Breast epithelium (tissue), 4 donors: ENCODE measurements at places on chromosomes 6 and 20. TPM values are rescaled to one million over a fixed set of nuclear protein-coding genes. Genes with fewer than 3 reads are reported as not detected.

GRCh38 chr6:161226009-161226964 lies 47.6 kb downstream of the AGPAT4 start:
- no peaks in the 10 kb centered on the region for H3K27me3 ChIP-seq
- H3K27ac ChIP-seq, result peak overlapping the region; percentile 20
- H3K4me3 ChIP-seq, result no peak overlapping the region
- H3K4me1 ChIP-seq, result no peaks in the 10 kb centered on the region
- DNase-seq, result no peak

DNA sequence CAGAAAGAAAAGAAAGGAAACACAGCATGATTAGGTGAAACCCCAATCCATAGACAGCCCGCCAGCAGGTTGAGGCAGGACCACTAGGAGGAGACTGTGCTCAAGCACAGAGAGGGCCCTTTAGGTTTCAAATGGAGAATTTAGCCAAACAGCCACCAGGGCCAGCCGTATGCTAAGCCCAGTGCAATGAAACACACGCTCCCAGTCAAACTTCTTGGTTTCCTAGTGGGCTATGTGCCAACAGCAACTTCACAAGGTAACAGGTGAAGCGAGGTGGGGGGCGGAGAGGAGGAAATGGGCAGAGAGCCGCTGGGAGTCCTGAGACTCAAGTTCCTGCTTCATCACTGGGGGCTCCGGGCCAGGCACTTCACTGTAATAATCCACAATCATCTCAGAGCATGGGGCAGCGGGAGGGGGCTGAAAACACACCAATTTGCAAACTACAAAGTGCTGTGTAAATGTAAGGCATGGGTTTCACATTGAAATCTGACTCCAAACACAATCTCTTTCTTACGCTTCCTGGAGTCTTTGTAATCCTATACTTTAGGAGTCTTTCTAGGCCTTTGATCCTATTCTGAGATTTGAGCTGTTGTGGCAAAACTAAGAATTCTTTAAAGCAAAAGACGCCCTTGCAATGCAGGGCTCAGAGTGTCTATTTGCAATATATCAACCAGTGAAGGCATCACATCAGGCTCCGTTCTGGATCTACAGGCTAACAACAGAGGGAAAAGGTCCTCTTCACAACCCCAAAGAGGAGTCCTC lies 117.3 kb downstream of the OPRM1 start:
- peak overlapping the region; percentile 56 for H3K27ac ChIP-seq
- H3K4me1 ChIP-seq, result no peaks in the 10 kb centered on the region
- H3K4me3 ChIP-seq, result no peak overlapping the region
- no peaks in the 10 kb centered on the region for H3K27me3 ChIP-seq
- peak; percentile 58 for DNase-seq
- H3K36me3 ChIP-seq, result no peaks in the 10 kb centered on the region

GRCh38 chr6:1254326-1254725 lies 57.6 kb upstream of the FOXQ1 start:
- H3K36me3 ChIP-seq, result no peaks in the 10 kb centered on the region
- H3K27me3 ChIP-seq, result no peaks in the 10 kb centered on the region
- H3K4me3 ChIP-seq, result no peak overlapping the region

- no peak for DNase-seq
- H3K27me3 ChIP-seq, result no peaks in the 10 kb centered on the region
- H3K4me1 ChIP-seq, result peaks cover 5% of the 10 kb centered on the region
- peak overlapping the region; percentile 81 for H3K4me3 ChIP-seq
- H3K36me3 ChIP-seq, result no peaks in the 10 kb centered on the region
Measured at GRCh38 chr6:145815309-145816274, 997 bp upstream of the FBXO30 start.

- H3K27me3 ChIP-seq, result no peaks in the 10 kb centered on the region
- H3K27ac ChIP-seq, result peak overlapping the region; percentile 73
- no peaks in the 10 kb centered on the region for H3K36me3 ChIP-seq
- H3K4me1 ChIP-seq, result peaks cover 14% of the 10 kb centered on the region
- no peak for DNase-seq
Measured at GRCh38 chr6:53441035-53441493, 92.3 kb upstream of the ELOVL5 start.

DNA sequence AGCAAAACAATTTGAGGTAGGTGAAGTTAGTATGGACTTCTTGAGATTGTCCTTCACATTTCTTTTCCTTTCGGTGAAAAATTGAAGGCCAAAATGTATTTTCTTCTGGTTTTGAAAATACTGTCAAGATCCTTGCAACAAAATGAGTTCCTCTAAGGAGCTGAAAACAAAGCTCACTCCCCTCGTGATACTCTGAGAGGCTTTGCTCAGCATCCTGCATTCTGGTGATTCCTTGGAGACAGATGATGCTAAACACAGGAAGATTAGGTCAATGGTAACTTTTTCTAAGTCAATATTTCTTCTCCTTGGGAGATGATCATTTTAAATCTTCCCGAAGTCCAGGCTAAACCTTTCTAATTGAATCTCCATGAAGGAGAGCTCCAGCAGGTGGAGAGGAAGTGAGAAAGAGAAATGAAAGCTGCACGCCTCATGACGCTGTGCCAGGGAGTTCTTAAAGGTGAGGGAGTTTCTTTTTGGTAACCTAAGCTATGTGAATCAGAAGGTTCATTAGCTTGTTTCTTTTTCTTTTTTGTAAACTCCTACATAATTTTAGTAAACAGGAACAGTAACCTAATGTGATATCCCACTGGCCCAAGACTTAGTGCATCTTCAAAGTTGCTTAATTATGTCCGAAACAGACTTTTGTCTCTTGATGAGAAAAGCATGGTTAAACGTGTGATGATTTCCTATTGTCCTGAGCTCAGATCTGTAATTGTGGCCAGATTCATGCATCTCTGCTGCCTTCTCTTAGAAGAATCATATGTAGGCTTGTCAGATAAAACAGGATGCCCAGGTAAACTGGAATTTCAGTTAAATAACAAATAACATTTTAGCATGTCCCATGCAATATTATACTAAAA lies 15.0 kb downstream of the ESR1 start:
- H3K4me1 ChIP-seq, result no peaks in the 10 kb centered on the region
- H3K36me3 ChIP-seq, result no peaks in the 10 kb centered on the region
- no peaks in the 10 kb centered on the region for H3K27me3 ChIP-seq
- no peak overlapping the region for H3K4me3 ChIP-seq

GRCh38 chr6:147770221-147770620 lies 261.7 kb downstream of the SAMD5 start:
- no peak for DNase-seq
- no peak overlapping the region for H3K4me3 ChIP-seq

DNA sequence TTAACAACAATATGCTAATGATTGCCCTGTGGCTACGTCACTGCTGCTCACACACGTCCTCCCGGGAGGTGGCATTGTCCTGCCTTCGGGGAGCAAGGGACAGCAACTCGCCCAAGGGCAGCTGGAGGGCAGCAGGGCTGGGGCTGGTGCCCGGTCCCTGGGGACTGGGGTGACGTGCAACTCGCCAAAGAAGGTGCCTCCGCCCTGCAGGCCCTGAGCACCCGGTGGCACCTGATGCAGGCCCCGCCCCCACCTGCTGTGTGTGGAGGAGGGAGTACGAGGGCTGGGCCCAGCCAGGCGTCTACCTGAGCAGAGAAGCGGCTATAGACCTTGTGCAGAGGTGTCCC lies 64.8 kb upstream of the SLCO4A1 start:
- H3K27me3 ChIP-seq, result peaks cover 2% of the 10 kb centered on the region
- no peaks in the 10 kb centered on the region for H3K36me3 ChIP-seq
- no peaks in the 10 kb centered on the region for H3K4me1 ChIP-seq
- no peak overlapping the region for H3K4me3 ChIP-seq
- DNase-seq, result no peak

- no peak overlapping the region for H3K4me3 ChIP-seq
- no peak overlapping the region for H3K27ac ChIP-seq
- no peak for DNase-seq
- H3K36me3 ChIP-seq, result no peaks in the 10 kb centered on the region
- no peaks in the 10 kb centered on the region for H3K4me1 ChIP-seq
Measured at GRCh38 chr6:156060013-156060412, 604.4 kb upstream of the NOX3 start.

The HEY2 gene
- 2.3 TPM for total RNA-seq

The SUMO4 gene
- total RNA-seq, result 5.6 TPM

The LY6G5C gene
- 0.64 TPM for total RNA-seq

The C2 gene
- 10.2 TPM for total RNA-seq

The TSHZ2 gene
- total RNA-seq, result 59.6 TPM

The TGM2 gene
- total RNA-seq, result 10.7 TPM

The GABRR1 gene
- total RNA-seq, result not detected
